ENCODE measurements at places on chromosomes 6 and 20. TPM values are rescaled to one million over a fixed set of nuclear protein-coding genes. Genes with fewer than 3 reads are reported as not detected.

BTN1A1 gene
- total RNA-seq, result not detected

SLC2A10 gene
- total RNA-seq, result 64.5 TPM

TFAP2D gene
- total RNA-seq, result not detected

FOXA2 gene
- not detected for total RNA-seq

OLIG3 gene
- total RNA-seq, result not detected

LGSN gene
- not detected for total RNA-seq

CTAGE9 gene
- not detected for total RNA-seq

KIF25 gene
- 0.14 TPM for total RNA-seq

LRRC1 gene
- 15.7 TPM for total RNA-seq

KHDC1L gene
- total RNA-seq, result not detected

SLC35D3 gene
- total RNA-seq, result not detected
